Activated CD8-positive, alpha-beta memory T cell treated with anti-CD3 and anti-CD28 coated beads, Interleukin-2, amount 10 ng/mL, durations not matched to agents 7 days and 5 days (primary cell): ENCODE measurements at places on chromosomes 13 and 19. TPM values are rescaled to one million over a fixed set of nuclear protein-coding genes. Genes with fewer than 3 reads are reported as not detected.

DNA sequence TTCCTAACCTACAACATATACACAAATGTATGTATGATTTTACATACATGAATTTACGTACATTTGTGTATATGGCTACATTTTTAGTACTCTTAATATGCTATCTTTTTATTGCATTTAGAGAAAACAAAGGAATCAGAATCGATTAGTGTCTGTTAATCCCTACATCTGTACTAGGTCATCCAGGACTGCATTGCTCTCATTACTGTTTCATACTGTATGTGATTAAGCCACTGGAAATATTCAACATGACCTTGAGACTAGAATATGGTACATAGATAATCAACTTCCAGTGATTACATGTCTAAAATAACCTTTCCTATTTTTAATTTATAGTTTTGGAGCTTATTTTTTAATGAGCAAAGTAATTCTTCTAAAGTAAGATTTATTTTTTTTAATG is 5.3 kb upstream of the MAB21L1 start:
- H3K27me3 ChIP-seq, result peaks cover 26% of the 10 kb centered on the region
- no peak overlapping the region for H3K4me3 ChIP-seq

- no peak for DNase-seq
- H3K4me3 ChIP-seq, result no peak overlapping the region
- H3K27ac ChIP-seq, result no peak overlapping the region
- peaks cover 11% of the 10 kb centered on the region for H3K4me1 ChIP-seq
- peaks cover 70% of the 10 kb centered on the region for H3K36me3 ChIP-seq
Measured at GRCh38 chr13:50923272-50923671, 13.7 kb downstream of the RNASEH2B start.

DNA sequence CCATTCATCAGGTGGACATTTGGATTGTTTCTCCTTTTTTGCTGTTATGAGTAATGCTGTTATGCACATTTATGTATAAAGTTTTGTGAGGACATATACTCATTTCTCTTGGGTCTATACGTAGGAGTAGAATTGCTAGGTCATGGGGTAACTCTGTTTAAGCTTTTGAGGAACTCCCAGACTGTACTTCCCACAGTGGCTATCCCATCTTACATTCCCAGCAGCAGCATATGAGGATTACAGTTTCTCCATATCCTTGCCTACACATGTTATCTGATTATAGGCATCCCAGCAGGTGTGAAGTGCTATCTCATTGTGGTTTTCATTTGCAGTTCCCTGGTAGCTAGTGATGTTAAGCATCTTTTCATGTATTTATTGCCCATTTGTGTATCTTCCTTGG is 5.9 kb downstream of the ZSCAN22 start:
- H3K36me3 ChIP-seq, result peaks cover 12% of the 10 kb centered on the region
- no peaks in the 10 kb centered on the region for H3K27me3 ChIP-seq
- peaks cover 4% of the 10 kb centered on the region for H3K4me1 ChIP-seq
- no peak overlapping the region for H3K4me3 ChIP-seq
- H3K27ac ChIP-seq, result no peak overlapping the region

ZNF229 gene
- total RNA-seq, result 0.61 TPM
